ENCODE measurements at places on chromosomes 2 and 18.

DNA sequence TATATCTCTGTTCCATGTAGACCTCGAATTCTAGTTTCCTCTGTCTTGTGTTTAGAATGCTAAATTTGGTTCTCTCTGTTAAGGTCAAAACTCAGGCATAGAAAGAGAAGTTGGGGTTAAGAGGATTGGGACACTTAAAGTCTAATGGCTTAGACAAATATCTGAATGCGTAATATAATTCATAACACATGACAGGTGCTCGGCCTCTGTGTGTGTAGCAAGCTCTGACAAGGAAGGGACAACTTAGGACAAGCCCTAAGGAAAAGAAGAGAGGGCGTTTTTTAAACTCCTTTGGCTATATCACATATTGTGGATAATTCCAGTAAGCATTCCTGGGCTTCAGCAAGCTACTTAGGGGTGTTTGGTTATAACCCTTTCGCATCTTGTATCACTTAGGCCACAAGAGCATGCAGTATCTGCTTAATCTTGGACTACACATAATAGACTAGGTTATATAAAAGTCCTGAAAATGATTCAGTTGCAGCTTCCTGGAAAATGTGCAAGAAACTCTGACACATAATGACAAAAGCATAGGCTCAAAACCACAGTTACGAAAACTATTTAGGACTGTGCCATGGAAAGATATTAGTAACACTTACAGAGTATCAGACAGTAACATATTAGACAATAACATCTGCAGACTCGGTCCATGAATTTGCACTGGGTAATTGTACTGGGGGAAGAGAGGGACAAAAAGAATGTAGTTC, 16.1 kb upstream of the CREB1 start:
- peak; percentile 82 for DNase-seq

DNA sequence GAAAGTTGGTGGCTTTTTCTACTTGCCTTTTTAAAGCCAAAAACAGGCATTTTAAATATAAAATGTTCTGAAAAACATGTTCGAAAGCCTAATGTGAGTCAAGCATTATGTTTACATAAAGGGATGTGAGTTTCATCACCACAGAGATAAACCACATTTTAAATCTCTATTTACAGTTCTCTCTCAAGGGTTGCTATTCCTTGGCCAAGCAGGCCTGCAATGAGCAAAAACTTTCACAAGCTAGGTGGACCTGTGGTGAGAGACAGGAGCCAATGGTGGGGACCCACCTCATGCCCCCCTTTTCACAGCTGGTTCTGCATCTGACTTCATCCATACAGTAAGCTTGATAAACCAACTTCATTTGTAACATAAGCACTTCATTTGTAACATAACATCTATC, 65.1 kb downstream of the CUL3 start:
- DNase-seq: peak; percentile 54

- DNase-seq: no peak
These were observed 516 bp upstream of the DOCK10 start for GRCh38 chr2:225042800-225043167.

DNA sequence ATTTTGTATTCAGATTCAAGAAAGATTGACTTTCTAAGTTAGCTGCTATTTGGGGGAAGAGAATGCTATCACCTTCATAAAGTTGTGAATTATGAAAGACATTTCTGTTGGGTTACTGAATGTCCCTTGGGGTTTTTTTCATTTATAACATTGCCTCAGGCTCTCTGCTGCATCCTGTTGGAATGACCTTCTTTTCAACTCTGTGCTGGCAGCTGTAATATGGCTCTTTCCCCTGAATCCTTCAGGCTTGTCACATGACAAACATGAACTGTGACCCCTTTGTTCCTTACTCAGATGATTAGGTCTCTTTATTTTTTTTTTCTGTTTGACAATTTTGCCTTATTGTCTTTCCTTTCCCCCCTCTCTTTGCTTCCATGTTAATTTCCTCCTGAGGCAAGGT, 159.8 kb downstream of the TAF4B start:
- DNase-seq: peak; percentile 94

GRCh38 chr2:235049069-235049468, 97.3 kb downstream of the SH3BP4 start:
- DNase-seq: no peak

DNA sequence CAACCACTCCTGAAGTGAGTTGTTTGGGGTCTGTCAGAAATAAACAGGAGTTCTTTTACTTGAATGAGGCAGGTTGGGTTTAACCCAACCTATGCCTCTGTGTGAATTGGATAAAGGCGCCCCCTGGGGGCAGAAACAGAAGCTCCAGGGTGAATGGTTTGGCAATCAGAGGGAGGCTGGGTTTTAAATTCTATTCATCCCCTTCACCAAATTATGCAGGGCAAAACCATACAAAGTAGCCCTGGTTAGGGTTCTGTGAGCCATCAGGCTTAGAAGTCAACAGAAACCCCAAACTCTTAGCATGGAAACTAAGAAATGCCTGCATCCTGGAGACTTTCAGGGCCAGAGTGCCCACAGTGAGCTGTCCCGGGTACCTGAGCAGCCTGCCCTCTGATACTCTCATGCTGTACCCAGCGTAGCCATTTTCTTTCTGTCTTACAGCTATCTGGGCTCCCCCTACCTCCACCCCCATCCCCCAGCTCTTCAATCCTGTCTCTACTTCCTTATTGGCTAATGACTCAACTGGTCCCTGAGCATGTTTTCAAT, 241.5 kb downstream of the ICOS start:
- DNase-seq: peak; percentile 20

- no peak for DNase-seq
These were observed 634.0 kb upstream of the FSHR start for GRCh38 chr2:49788300-49788699.

- DNase-seq: no peak
These were observed 232.5 kb downstream of the PTGR3 start for GRCh38 chr18:74976331-74976909.

DNA sequence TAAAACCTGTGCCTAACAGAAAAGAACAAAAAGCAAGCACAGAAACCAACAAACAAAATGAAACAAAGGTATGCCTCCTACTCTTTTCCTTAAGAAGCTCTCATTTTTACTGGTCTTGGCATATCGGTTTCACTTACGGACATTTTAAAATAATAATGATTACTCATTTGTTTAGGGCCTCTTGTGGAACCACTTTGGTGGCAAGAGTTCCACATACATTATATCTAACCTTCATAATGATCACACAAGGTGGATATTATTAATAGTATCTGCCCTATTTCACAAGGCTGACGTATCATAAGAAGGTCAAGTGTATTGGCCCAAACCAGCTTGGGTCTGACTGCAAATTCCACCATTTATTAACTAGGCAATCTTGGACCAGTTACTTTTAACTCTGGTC, 304.7 kb downstream of the TCF4 start:
- DNase-seq: no peak

DNA sequence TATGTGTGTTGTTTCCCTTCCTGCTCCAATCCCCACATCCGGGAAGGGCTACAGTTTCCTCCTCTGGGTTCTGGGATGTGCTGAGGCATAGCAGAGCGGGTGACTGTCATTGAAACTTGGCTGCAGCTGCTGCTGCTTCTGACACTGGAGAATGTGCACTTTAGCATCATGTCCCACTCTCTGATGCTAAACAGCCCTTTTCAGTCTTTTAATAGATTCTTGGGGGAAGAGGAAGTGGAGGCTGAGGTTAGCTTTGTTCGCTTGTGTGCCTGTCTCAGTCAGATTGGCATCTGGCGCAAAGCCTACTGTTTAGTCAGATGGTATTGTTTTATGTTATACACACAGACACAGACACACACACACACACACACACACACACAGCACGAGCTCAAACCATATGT, 136.5 kb upstream of the RND3 start:
- no peak for DNase-seq

Measured in brain microvascular endothelial cell (primary cell).